ENCODE measurements at places on chromosomes 2 and 18.

- no peak for DNase-seq
These were observed 24.3 kb upstream of the BOK start for GRCh38 chr2:241534293-241534692.

DNA sequence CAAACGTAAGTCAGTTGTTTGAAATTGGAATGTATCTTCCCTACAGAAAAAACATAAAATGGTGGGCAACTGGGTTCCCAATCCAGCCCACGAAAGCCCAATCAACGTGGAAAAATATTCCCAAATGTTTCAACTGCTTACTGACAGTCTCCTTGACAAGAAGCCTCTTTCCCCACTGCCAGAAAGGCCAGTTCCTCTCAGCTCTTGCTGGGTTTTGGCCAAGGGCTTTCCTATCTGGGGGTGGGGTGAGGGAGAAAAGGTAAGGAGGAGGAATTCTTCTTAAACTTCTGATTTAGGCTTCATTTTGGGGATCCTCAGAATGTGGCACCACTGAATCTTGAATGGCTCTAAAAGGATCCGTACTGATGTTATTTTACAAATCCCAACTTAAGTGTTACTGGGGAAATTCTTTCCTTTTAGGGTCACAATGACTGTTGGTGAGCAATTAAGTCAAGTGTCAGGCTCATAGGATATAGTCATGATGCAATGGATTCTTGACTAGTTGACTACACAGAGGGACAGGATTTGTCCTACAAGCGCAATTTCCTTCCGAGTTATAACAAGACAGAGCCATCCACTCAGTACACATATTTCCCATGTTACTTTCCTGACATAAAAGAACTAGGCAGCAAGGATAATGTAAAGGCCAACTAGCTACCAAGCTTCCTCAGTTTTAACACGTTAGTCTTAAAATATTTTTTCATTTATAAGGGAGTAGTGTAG lies 73.6 kb downstream of the SPRED2 start:
- DNase-seq = no peak

DNA sequence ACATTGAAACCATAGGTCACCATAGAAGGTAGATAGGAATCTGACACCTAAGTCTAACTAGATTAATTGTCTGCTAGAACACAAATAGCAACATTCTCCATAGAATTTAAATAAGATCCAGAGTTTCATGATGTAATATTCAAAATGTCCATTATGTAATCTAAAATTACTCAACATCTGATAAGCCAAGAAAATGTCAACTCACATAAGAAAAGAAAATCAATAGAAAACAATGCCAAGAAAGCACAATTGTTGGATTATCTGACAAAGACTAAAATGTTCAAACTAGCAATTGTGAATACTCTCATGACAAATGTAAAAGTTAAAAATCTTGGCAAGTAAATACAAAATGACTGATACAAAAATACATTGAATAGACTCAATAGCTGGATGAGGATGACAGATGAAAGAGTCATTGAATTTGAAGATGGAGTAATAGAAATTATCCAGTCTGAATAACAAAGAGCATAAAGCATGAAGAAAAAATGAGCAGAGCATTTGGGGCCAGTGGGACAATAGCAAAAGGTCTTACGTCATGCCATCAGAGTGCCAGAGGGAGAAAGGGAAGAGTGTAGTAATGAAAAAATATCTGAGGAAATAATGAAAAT lies 358.6 kb downstream of the METTL4 start:
- no peak for DNase-seq

- DNase-seq = no peak
These were observed 188.0 kb upstream of the GLI2 start for GRCh38 chr2:120547662-120548061.

DNA sequence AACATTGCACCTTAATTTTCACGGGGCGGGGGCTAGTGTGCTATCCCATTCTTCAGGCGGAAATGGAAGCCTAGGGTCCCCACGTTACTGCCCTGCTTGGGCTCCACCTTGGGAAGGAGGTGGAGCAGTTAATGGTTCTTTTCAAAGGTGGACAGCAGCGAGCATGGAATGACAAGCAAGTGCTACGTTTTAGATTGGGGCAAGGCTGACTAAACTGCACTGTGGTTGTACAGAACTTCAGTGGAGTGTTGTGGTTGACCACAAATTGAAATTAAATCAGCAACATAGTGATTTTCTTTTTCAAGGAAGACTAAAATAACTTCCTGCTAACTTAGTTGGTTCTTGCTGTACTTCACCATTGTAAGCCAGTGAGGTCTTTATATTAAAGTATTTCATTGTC lies 47.0 kb downstream of the CHRNA1 start:
- no peak for DNase-seq

DNA sequence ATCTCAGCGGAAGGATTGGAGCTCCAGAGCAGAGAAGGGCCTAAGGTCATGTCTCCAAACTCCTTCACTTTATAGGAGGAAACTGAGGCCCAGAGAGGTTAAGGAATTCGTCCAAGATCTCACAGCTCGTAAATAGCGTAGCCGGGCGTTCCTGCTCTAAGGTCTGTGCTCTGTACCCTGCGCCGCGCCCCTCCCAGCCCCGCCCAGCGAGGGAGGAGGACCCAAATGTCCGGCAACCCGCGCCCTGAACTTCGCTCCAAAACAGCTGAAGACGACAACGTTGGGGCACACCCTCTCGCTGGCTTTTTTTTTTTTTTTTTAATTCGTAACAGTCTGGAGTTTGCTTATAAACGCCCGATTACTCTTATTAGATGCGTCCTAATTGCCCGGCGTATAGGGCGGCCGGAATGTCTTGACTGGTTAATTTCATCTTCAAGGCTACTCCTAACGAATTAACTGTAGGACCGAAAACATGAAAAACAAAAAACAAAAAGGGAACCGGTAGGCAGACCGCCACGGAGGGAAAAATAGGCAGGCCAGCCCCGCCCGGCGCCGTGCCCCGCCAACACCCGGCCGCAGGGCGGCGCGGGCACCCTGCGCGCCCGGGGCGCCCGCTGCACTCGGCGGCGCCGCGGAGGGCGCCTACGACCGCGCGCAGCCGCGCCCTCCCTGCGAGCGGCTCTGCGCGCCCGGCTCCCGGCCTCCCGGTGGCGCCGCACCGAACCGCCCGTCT lies 928 bp upstream of the FOSL2 start:
- DNase-seq = peak; percentile 65

DNA sequence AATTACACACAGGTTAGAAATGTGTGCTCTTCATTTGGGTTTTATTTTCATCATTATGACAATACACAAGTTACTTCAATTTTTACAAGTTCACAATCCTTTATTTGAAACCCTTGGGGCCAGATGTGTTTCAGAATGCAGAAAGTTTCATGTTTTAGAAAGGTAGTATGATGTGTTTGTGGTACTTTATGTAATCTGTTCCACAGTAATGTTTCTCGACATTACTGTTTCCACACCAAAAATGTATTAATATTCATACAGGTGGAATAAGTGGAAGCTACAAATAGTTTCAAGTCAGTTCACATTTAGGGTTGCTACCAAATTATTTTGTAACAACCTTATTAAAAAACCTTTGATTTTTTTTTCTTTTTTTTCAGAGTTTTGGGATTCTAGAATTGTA lies 10.4 kb downstream of the UBE2E3 start:
- no peak for DNase-seq

DNA sequence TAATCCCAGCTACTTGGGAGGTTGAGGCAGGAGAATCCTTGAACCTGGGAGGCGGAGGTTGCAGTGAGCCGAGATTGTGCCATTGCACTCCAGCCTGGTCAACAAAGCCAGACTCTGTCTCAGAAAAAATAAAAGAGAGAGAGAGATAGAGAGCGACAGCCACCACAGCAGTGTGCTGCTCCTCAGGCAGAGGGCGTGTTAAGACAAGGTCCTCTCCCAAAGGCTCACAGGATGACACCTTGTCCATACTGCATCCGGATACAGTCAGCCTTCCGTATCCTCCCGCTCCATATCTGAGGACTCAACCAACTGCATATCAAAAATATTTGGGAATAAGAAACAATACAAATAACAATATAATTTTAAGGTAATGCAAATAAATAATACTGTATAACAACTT lies 20.1 kb downstream of the ARL4C start:
- DNase-seq = no peak

GRCh38 chr2:168116448-168116847 lies 130.9 kb downstream of the STK39 start:
- no peak for DNase-seq

All from stimulated activated CD4-positive, alpha-beta T cell treated with anti-CD3 and anti-CD28 coated beads, Interleukin-4, amount 100 ng/mL, for 1 hour (primary cell).